ENCODE measurements at places on chromosomes 16 and 17.

DNA sequence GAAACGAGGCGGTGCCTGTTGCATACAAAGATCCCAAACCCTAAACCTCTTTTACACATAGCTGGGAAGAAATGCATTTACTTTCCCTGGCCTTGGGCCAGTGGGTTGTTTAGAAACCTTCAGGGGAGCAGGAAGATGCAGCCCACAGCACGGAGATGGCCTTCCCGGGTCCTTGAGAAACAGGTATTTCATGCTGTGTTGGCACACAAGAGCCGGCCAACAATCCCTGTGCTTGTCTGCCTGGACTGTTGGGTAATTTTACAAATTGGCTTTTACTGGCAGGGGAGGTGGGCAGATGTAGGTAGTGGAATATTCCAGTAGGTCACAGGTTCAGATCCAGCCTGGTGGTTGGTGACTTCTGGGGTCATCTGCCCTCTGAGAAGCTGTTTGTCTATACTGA is 148.0 kb downstream of the FOXL1 start:
- no peak for DNase-seq

GRCh38 chr16:26524846-26525245 is 541.9 kb upstream of the C16orf82 start:
- DNase-seq: no peak

DNA sequence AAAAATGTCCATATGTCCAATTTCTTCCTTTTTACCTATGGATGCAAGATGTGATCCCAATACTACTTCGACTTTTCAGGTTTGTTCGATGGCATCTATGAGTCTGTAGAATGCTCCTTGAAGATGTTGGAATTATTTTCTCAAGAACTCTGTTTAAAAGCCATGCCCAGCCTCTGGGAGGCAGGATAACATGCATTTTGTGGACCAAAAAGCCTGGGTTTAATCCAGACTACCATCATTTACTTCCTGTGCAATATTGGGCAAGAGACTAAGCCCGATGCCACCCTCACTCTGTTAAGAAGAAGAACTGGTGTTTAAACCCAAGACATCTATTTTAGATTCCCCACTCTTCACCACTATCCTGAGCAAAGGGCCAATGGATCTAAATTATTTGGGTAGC is 42.8 kb upstream of the SALL1 start:
- DNase-seq: no peak

DNA sequence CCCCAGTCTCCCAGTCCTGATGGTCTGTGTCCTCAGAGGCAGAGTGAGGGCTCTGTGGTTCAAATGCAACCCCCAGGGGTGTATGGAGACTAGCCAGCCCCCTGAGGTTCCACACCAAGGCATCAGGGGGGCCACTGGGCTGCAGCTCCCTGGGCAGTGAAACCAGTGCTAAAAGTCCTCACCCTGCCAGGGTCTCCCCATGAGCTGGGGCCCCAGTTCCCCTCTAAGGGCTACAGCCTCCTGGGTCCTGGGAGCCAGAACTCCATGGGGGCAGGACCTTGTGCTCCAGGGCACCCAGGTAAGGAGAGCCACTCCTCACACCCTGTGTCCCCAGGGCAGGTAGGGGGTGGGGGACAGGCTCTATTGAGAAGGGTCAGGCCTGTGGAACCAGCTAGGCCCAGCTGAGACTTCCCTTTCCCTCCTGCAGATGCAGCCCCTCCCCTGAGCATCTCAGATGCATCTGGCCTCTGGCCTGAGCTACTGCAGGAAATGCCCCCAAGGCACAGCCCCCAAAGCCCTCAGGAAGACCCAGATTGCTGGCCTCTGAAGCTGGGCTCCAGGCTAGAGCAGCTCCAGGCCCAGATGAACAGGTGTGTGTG is 6.4 kb upstream of the DCAF7 start:
- DNase-seq: no peak

GRCh38 chr16:57920215-57920879 is 50.6 kb downstream of the CNGB1 start:
- DNase-seq: no peak

DNA sequence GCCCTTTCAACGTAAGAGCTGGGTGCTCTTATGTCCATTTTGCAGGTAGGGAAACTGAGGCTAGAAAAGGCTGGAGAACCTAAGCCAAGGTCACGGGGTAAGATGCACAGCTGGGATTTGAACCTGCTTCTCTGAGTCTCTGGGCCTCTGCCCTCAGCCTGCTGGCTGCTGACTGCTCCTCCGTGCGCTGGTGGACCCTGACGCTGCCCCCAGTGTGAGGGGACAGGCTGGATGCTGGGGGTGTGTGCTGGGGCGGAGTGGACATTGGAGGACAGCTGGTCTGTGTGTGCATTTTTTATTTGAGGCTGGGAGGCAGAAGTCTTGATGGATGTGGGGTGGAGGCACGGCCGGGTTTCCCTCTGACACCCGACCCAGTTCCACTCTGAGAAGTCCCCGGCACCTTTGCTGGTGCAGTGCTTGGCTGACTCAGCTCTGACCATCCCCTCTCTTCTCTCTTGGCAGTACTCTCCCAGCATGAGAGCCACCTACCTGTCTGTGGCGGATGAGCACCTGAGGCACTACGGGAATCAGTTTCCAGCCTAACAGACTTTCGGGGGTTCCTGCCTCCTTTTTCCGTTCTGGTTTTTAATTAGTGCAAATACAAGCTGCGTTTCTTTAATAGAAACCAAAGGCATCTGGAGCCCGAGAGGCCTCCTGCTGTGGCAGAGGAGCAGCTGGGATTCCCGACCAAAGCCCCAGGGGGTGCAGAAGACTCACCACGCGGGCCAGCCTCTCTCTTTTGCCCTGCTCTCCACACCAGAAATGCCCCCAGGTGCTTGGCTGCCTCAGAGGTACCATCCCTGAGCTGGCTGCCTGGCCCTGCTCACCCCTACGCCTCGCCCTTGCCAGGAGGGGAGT is 14.1 kb upstream of the DNAI2 start:
- DNase-seq: no peak

GRCh38 chr17:13813347-13814240 is 211.9 kb upstream of the HS3ST3A1 start:
- DNase-seq: no peak

GRCh38 chr16:81239367-81240121 is 1.1 kb downstream of the BCO1 start:
- no peak for DNase-seq

GRCh38 chr16:30585022-30585399 is 486 bp downstream of the ZNF785 start:
- no peak for DNase-seq

GRCh38 chr16:88534638-88535190 is 35.5 kb upstream of the ZC3H18 start:
- DNase-seq: no peak

GRCh38 chr17:27199948-27200347 is 94.0 kb upstream of the WSB1 start:
- no peak for DNase-seq

GRCh38 chr17:82823004-82823403 is 16.8 kb downstream of the ZNF750 start:
- DNase-seq: no peak

DNA sequence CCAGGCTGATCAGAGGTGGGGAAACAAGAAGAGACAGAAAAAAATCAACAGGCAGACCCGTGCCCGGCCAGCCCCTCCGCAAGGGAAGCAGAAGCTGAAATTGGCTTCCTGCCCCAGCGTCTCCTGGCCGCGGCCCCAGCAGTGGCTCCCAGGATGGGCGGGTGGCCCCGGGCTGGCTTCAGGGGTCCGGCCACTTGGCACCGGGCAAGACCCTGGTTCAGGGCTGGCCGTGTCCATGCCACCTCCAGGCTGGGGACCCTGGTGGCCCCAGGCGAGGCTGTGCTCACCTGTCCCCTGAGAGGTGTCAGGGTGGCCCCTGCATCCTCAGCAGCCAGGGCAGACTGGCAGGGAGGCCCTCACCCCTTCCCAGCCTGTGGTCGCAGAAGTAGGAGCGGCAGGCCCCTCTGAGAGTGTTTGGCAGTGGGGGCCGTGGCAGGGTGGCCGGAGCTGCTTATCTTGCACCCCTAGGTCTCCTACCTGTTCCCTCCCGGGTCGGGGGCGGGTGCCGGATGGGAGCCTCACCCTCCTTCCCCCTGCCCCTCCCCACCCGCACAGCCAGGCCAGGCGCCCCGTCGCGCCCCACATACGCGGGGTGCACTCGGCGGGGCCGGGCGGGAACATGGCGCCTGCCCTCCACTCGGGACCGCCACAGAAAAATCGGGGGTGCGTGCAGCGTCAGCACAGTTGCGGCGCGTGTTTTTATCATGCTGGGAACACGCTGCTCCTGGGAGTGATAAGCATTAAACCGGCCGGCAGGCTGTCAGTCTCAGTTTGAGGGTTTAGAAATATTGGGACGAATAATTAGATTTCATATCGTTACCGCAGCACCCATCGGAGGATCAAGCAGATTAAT is 46.7 kb upstream of the ZC3H18 start:
- peak; percentile 57 for DNase-seq

- DNase-seq: no peak
Measured at GRCh38 chr16:8430401-8430800, 159.9 kb downstream of the TMEM114 start.

DNA sequence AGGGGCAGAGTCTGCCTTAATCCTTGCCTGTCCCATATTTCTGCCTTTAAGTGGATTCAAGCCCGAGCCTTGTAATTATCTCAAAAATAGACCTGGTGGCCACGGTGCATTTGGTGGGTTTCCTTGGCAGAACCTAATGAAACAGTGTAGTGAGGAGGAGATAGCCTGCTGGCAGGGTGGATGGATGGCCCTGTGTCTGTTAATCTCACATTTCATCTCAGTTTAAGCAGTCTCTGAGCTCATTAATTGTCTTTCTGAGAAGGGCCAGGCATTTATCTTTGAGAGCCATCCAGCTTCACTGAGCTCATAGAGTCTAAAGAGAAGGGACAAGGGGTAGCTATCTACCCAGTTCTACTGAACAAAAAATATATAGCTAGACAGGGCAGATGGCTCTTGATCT is 364.0 kb upstream of the EEF2KMT start:
- DNase-seq: no peak

DNA sequence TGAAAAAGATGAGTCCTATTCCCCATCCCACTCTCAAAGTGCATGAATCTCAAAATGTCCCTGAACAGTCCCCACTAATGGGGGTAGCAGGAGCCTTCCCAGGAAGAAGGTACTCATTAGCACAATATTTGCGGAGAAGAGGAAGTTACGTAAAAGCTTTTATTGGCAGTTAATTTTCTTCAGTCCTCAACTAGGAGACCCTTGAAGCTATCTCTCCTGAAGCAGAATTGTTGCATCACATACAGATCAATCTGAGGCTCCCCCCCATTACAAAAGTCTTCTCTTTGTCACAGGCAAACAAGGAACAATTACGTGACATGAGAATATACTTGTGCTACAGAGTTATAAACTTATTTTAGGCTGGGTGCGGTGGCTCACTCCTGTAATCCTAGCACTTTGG is 14.2 kb downstream of the SLFN12L start:
- DNase-seq: no peak

- no peak for DNase-seq
Measured at GRCh38 chr17:19703828-19704613, 12.4 kb downstream of the SLC47A2 start.

GRCh38 chr17:74380086-74380958 is 13.0 kb downstream of the GPR142 start:
- DNase-seq: no peak

DNA sequence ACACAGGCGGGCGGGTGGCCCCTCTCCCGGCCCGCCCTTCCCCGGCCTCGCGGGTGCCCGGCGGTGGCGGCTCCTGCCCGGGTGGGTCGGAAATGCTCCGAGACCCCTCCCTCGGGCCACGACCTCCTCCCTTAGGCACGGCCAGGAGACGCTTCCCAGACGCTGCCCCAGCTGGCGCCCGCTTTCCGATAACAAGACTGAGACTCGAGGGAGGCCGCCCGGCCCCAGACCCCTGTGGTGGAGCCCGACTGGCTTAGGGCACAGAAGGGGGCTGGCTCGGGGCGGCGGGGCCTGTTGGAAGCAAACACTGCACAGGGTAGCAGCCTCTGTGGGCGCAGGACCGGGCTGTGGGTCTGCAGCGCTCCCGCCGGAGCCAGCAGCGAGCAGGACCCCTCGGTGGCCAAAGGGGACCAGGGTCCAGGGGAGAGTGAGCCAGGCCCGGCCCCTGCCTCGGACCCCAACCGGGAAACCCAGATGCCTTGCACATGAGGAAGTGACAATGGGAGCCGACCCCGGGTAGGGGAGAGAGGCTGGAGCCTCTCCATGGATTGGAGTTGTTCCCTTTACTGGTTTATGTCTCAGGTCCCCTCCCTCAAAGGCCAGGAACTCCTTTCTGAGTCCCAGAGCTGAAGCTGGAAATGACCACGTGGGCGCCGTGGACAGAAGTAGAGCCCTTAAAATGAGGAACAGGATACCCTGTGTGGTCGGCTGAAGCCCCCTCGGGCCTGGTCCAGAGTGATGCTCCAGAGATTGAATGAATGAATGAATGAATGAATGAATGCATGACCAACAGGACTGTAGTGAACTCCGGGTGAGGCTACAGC is 19.8 kb upstream of the ADCY7 start:
- DNase-seq: no peak

DNA sequence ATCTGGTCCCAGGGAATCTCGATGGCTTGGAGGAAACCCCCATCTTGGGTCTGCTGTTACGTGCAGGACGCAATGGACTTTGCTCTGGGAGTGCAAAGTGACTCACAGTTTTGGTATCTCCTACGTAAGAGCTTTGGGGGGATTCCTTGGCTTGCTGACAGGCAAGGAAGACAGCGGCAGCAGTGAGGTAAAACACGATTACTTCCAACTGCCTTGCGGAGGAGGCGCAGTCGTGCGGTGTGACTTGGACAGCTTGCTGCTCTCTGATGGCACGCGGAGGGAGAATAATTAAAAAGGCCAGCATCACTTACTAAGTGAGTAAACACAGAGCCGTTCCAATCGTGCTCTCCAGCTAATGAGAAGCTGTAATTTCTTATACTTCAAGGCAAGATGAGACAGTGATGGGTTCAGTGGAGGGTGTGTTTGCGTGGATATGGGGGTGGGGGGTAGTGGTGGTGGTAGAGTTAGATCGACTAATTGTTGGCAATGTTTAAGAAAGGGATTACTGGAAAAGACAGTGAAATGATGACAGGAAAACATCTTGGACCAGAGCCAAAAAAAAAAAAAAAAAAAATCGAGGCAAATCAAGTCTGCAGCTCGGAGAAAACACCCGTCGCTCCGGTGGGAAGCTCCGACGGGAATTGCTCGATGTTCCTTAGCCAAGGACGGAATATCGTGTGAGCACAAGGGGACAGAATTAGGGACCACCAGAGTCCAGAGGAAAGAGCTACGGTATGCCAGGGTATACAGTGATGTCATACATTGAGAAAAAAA is 184.8 kb upstream of the ZFHX3 start:
- no peak for DNase-seq

DNA sequence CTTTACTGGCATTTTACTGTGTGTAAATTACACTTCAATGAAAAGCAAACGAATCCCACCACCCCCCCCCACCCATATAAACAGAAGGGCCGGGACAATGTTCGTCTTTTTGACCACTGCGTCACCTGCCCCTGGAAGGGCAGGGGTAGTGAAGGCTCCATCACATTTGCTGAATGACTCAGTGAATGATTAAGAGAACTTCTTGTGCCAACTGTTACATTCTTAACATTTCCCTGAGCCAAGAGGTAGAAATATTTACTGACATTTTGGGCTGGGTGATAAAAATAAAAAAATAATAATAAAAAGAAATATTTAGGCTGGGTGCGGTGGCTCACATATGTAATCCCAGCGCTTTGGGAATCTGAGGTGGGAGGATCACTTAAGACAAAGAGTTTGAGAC is 24.1 kb downstream of the C16orf96 start:
- no peak for DNase-seq

GRCh38 chr17:3104322-3104721 is at the start of gene OR1D2:
Gene OR1D2 (minus strand): TSS chr17:3104422. CDS start chr17:3092996, 11,426 bp downstream.
- no peak for DNase-seq

- DNase-seq: no peak
Measured at GRCh38 chr16:79439901-79440300, 160.6 kb downstream of the MAF start.

GRCh38 chr17:64455993-64456885 is 7.3 kb downstream of the MILR1 start:
- no peak for DNase-seq

Measured in hematopoietic multipotent progenitor cell treated with erythropoietin and hydrocortisone succinate and interleukin-3 and kit ligand, for 17 days (in vitro differentiated cells).